ENCODE measurements at places on chromosomes 6 and 20. TPM values are rescaled to one million over a fixed set of nuclear protein-coding genes. Genes with fewer than 3 reads are reported as not detected.

Gene SLC17A3
- total RNA-seq: not detected

Gene UNC5CL
- 4.6 TPM for total RNA-seq

GRCh38 chr20:37416848-37417616 is 71.1 kb downstream of the SRC start:
- no peaks in the 10 kb centered on the region for H3K36me3 ChIP-seq
- peaks cover 10% of the 10 kb centered on the region for H3K4me1 ChIP-seq
- no peak overlapping the region for H3K27ac ChIP-seq
- DNase-seq: no peak
- no peak overlapping the region for H3K4me3 ChIP-seq

- DNase-seq: no peak
- H3K4me1 ChIP-seq: no peaks in the 10 kb centered on the region
- no peaks in the 10 kb centered on the region for H3K27me3 ChIP-seq
- no peak overlapping the region for H3K27ac ChIP-seq
- no peaks in the 10 kb centered on the region for H3K36me3 ChIP-seq
- H3K4me3 ChIP-seq: no peak overlapping the region
These were observed 530.5 kb upstream of the PTCHD4 start for GRCh38 chr6:48641544-48641943.

Data from B cell (primary cell).